IPS DF 6.9 (cell line): ENCODE measurements at places on chromosomes 4 and X.

- H3K27ac ChIP-seq, result no peak overlapping the region
- H3K4me3 ChIP-seq, result no peak overlapping the region
- no peaks in the 10 kb centered on the region for H3K36me3 ChIP-seq
Measured at GRCh38 chrX:72081605-72082320, 50.0 kb downstream of the RTL5 start.

DNA sequence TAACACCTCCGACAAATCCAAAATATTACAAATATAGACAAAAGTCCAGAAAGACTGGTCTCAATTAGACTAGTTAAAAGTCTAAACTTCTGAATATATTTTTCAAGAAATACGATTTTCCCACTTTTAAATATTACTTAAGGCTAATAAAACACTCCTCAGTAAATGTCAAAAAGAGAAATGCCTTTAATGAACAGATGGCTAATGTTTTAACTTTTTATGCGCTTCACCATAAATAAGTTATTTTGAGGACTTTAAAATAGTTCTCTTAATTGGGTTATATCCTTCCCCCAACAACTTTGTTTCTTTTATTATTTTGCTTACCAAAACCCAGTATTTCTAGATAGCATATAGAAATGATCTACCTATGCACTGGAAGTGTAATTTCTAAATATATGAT is 201.4 kb downstream of the APBB2 start:
- no peaks in the 10 kb centered on the region for H3K27me3 ChIP-seq
- H3K4me1 ChIP-seq, result 0 out of 2 replicates have a peak, but pooled peaks cover 1% of the 10 kb centered on the region
- no peak overlapping the region for H3K27ac ChIP-seq

- H3K36me3 ChIP-seq, result peaks cover 4% of the 10 kb centered on the region; the same call in 1 of the 2 replicates
- no peak overlapping the region for H3K4me3 ChIP-seq
- DNase-seq, result no peak
- no peaks in the 10 kb centered on the region for H3K4me1 ChIP-seq
- H3K27ac ChIP-seq, result no peak overlapping the region
Measured at GRCh38 chrX:153423652-153424051, 12.4 kb downstream of the ZFP92 start.

DNA sequence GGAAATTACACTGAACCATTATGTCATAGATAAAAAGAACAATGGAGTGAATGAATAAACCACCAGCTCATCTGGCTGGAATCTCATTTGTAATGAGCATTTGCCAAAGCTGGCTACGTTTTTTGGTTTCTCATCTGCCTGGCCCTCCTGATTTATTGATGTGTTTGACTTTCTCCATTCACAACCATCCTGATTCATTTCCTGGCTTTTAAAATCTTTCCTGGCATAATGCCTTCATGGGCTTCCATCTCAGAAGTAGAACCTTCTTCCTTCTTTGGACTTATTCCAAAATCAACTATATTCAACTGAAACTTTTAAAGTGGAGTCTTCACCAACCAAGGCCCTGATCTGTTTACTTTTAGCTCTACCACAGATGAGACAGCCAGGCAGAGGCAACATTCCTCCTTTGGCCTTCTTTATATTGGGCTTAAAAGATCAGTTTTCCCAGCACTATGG is 36.0 kb upstream of the ARSJ start:
- H3K4me1 ChIP-seq, result no peaks in the 10 kb centered on the region
- H3K27ac ChIP-seq, result no peak overlapping the region
- no peak for DNase-seq
- no peak overlapping the region for H3K4me3 ChIP-seq
- no peaks in the 10 kb centered on the region for H3K27me3 ChIP-seq
- H3K36me3 ChIP-seq, result no peaks in the 10 kb centered on the region
